ENCODE measurements at places on chromosomes 4 and X.

GRCh38 chr4:45865781-45866180 is 258.1 kb downstream of the GABRG1 start:
- no peak for DNase-seq

- no peak for DNase-seq
Measured at GRCh38 chr4:12403175-12403574, 974.5 kb upstream of the HS3ST1 start.

GRCh38 chrX:119325456-119325855 is 73.7 kb upstream of the SLC25A43 start:
- DNase-seq = no peak

- DNase-seq = peak; percentile 98
Measured at GRCh38 chr4:184355111-184355604, 119.2 kb downstream of the IRF2 start.

- peak; percentile 98 for DNase-seq
Measured at GRCh38 chrX:30577362-30577991, at the start of gene TASL. Gene TASL (minus strand): TSS chrX:30577766. CDS start chrX:30560355, 17,411 bp downstream.

DNA sequence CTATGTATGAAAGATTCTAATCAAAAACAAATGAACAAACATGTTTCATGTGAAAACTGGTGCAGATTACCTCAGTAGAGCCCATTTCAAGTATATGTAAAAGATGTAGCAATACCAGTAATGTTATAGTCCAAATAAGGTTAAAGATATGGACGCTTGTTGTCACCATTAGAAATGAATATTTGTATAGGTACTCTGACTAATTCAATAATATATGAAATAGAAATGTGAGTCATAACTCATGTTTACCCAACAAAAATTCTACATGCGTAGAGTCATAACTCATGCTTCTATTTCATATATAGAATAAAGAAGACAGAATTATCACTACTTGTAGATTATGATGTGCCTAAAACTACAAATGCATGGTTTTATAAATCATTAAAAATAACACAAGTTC is 739.1 kb upstream of the DIAPH2 start:
- DNase-seq = no peak

DNA sequence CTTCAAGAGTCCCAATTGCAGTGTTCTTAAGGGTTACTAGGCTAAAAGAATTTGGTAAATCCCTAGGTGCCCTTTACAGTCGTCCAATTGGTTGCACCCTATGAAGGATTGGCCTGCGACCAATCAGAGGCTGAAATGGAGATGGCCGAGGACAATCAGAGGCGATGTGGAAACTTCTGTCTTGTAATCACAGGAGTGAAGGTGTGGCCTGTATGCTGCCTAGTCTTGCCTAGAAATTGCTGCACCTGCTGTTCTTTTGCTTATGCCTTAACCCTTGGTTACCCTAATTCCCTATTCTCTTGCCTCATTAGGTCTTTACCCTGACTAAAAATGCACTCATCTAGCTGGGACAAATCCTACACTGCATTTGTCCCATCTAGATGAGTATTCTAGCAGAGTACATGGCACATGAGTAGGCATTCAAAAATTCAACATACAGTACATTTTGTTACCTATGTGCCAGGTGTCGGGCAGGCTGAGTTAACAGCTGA is 1.0 kb upstream of the DCK start:
- no peak for DNase-seq

- DNase-seq = peak; percentile 34
Measured at GRCh38 chr4:152778656-152779512, 646 bp downstream of the TIGD4 start.

Data from KBM-7 (cell line).